HS-27A (cell line): ENCODE measurements at places on chromosomes 3 and 15.

DNA sequence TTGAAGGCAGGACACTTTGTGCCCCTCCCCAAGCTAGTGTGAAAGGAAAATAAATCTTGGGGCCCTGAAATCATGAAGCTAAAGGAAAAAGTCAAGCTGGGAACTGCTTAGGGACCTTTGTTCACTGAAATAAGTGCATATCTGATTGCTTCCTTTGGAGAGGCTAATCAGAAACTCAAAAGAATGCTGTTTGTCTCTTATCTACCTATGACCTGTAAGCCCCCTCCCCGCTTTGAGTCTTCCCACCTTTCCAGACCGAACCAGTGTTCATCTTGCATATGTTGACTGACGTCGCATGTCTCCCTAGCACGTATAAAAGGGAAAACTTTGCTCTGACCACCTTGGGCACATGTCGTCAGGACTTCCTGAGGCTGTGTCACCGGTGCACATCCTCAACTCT, 53.1 kb downstream of the SLC30A4 start:
- no peak for DNase-seq

DNA sequence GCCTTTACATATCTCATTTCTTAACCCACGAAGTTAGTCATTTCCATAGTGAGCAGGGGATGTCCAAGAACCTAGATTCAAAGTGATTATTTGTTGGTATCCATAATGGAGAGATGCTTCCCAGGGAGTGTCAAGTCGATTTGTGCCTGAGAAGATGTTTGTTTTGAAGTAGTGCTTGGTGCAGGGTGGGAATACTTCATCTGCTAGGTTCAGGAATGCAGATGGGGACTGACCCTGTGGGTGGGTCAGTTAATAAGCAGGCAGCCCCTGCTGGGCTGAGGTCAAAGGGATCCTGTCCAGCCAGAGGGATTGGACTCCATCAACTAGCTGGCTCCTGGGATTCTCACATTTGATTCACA, 44.1 kb upstream of the VILL start:
- no peak for DNase-seq

DNA sequence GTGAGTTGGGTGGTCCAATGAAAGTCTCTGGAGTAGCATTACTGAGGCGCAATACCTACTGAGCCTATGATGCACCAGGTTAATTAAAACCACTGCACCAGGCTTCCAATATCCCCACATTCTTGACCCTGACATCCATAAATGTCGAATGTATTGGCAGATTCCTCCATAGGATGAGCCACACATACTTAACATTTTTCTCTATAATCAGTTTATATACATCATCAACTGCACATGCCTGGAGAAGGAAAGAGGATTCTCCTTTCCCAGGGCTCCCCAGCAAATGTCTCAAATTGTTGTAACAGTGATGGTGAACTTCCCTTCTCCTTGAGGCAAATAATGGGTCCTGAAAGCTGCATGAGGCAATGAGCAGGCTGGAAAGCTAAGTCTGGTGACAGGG, 82.3 kb upstream of the LPP start:
- no peak for DNase-seq

GRCh38 chr3:42501321-42501680, 1.1 kb upstream of the VIPR1 start:
- no peak for DNase-seq

DNA sequence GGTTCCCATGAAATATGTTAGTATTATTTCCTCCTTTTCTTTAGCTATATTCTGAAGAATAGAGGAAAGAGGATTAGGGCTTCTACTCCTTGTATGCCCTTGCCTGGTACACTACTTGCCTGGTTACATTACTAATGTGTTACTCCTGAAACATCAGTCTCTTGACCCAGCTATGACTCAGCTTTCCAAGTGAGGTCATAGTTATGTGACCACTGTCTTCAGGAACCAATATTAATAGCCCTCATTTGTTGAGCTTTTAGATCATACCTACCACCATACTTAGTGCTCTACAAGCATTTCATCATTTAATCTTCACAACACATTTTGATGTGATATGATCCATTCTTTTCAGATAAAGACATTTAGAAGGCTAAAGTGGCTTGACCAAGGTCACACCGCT, 60.3 kb downstream of the CMSS1 start:
- DNase-seq: peak; percentile 59

DNA sequence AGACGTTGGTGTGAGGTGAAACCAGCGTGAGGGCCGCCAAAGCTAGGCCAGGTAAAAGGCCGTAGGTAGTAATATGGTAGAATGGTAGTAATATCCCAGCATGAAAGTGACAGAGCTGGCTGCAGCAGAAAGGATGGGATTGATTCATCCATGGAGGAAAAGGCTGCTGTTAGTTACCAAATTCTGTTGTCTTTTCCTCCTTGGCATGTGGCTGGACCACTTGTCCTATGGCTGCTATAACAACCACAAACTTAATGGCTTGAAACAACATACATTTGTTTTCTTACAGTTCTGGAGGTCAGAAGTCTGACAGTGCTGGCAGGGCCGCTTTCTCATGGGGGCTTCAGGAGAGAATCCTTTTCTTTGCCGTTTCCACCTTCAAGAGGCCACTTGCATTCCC, 47.8 kb upstream of the CHST2 start:
- DNase-seq: no peak

- no peak for DNase-seq
Measured at GRCh38 chr3:10706156-10706739, 109.8 kb upstream of the SLC6A11 start.

- DNase-seq: no peak
Measured at GRCh38 chr3:174132006-174132405, 727.1 kb upstream of the NAALADL2 start.

GRCh38 chr3:60178931-60179653, 1072.2 kb downstream of the FHIT start:
- DNase-seq: no peak
